Esophagus muscularis mucosa (tissue), 4 donors: ENCODE measurements at places on chromosomes 12 and 14. TPM values are rescaled to one million over a fixed set of nuclear protein-coding genes. Genes with fewer than 3 reads are reported as not detected.

KRT4 gene
- total RNA-seq = 0.17 TPM

PIWIL1 gene
- total RNA-seq = under 0.01 TPM

KCNC2 gene
- not detected for total RNA-seq

CLEC1A gene
- total RNA-seq = 3.9 TPM

CACNA1C gene
- total RNA-seq = 50.3 TPM

LIMA1 gene
- total RNA-seq = 37.9 TPM

MYO1H gene
- total RNA-seq = not detected

FLVCR2 gene
- 2.5 TPM for total RNA-seq

LTBP2 gene
- 88.4 TPM for total RNA-seq

ALDH2 gene
- 278 TPM for total RNA-seq

GIT2 gene
- total RNA-seq = 46.5 TPM

P2RX7 gene
- 3.7 TPM for total RNA-seq

DNA sequence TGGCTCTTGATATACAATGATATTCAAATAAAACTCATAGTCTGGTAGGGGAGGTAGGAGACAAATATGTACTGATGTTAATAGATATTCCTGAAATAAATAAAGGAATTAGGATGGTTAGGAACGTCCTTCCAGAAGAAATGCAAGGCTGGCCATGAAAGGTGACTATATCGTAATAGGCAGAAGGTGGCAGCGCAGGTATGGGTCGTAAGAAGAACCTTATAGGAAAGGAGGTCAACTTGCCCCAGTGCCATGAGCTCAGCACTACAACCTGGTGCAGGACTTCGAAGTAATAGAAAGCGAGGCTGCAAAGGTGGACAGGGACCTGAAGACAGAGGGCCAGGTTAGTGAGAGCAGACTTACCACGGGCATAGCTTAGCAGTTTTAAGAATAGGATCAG, 55.3 kb upstream of the FGD4 start:
- DNase-seq = no peak
- peaks cover 22% of the 10 kb centered on the region for H3K36me3 ChIP-seq
- no peak overlapping the region for H3K4me3 ChIP-seq
- H3K27ac ChIP-seq = no peak overlapping the region

DNA sequence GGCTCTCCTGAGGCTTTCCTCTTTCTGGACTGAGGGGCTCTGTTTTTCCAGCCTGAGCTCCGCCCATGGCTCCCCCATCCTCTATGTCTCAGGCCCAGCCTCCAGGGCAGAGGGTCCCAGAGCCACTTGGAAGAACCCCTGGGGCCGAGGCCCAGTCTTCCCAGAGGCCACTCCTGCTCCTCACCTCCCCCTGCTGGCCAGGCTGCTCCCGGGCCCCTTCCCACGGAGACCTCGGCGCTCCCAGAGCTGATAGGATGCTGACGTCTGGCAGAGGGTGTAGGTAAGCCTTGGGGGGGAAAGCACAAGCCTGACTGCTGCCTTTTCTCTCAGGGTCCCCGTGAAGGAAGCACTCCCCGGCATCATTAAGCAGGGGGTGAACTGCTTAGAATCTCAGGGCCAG, 51.4 kb downstream of the ERH start:
- no peaks in the 10 kb centered on the region for H3K27me3 ChIP-seq
- H3K4me3 ChIP-seq = no peak overlapping the region
- no peaks in the 10 kb centered on the region for H3K36me3 ChIP-seq
- DNase-seq = no peak
- H3K27ac ChIP-seq = no peak overlapping the region

GRCh38 chr12:101694986-101695385, 2.5 kb upstream of the CHPT1 start:
- H3K4me3 ChIP-seq = no peak overlapping the region
- no peaks in the 10 kb centered on the region for H3K36me3 ChIP-seq
- H3K27ac ChIP-seq = no peak overlapping the region

GRCh38 chr12:129002427-129002826, 149.1 kb downstream of the GLT1D1 start:
- no peaks in the 10 kb centered on the region for H3K36me3 ChIP-seq
- H3K27ac ChIP-seq = no peak overlapping the region
- H3K27me3 ChIP-seq = peaks cover 12% of the 10 kb centered on the region
- DNase-seq = no peak
- no peak overlapping the region for H3K4me3 ChIP-seq

- H3K36me3 ChIP-seq = no peaks in the 10 kb centered on the region
- no peaks in the 10 kb centered on the region for H3K27me3 ChIP-seq
- H3K27ac ChIP-seq = no peak overlapping the region
- H3K4me3 ChIP-seq = no peak overlapping the region
- no peak for DNase-seq
- H3K4me1 ChIP-seq = peaks cover 7% of the 10 kb centered on the region
Observed at GRCh38 chr12:92905811-92906554, 23.1 kb downstream of the EEA1 start.

DNA sequence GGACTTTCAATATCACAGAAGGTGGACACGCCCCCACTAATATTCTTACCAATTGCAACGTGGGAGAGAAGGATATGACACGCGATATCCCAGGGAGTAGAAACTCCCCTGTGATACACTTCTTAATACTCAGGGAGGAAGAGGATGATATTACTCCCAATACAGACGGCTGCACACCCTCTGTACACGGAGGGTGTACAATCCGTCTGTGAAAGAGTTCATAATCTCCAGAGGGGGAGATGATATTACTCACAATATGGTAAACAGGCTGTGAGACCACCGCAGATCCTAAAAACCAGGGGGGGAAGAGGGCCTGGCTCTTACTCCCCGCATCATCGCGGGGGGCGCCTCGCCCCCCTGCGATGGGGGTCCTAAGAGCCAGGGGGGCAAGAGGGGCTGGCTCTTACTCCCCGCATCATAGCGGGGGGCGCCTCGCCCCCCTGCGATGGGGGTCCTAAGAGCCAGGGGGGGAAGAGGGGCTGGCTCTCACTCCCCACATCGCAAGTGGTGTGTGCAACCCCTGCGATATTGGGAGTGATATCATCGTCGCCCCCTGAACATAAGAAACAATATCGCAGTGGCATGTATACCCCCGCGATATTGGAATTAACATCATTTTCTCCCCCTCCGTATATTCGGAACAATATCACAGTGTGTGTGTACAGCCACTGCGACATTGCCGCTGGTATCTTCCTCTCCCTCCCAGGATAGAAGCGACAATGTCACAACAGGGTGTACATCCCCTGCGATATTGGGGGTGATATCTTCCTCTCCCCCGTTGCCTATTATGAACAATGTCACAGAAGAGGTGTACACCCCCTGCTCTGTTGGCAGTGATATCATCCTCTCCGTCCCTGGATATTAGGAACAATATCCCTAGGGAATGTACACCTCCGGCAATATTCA, 8.9 kb upstream of the CLEC6A start:
- DNase-seq = no peak
- no peak overlapping the region for H3K27ac ChIP-seq
- no peaks in the 10 kb centered on the region for H3K36me3 ChIP-seq
- no peaks in the 10 kb centered on the region for H3K4me1 ChIP-seq

DNA sequence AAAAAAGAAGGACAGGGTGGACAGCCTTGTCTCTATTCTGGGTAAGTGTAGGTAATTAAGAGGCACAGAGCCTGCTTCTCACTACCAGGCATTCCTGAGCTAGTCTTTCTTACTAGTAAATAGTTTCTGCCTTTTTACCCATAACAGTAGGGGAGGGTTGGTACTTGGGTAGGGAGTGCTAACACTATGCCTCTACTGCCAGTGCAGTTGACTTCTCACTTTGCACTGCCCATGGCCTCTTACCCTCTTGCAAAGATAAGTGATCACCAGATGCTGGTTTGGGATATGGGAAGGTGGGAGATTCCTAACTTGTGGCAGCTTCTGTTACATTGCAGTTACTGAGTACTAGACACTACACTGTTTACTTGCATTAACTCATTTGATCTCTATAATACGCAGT, 11.6 kb downstream of the AHSA1 start:
- no peak overlapping the region for H3K4me3 ChIP-seq
- DNase-seq = no peak
- no peak overlapping the region for H3K27ac ChIP-seq
- peaks cover 54% of the 10 kb centered on the region for H3K36me3 ChIP-seq

DNA sequence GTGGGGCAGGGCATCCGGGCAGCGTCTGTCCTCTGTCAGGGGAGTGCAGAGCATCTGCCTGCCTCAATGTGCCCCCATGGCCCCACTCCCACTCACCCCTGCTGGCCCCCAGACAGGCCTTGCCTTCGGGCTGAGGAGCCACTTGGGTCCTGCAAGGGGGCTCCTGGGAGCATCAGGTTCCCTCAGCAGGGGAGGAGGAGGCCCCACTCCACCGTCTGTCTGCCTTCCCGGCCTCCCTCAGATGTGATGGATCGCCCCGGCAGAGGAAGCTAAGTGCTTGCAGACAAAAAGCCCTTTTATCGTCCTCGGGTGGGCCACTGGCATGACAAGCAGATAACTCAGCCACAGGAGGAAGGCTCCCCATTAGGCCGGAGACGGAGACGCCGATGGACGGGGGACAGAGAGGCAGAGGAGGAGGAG, 35.1 kb downstream of the NCOR2 start:
- H3K4me3 ChIP-seq = no peak overlapping the region
- DNase-seq = no peak
- peaks cover 13% of the 10 kb centered on the region for H3K36me3 ChIP-seq

DNA sequence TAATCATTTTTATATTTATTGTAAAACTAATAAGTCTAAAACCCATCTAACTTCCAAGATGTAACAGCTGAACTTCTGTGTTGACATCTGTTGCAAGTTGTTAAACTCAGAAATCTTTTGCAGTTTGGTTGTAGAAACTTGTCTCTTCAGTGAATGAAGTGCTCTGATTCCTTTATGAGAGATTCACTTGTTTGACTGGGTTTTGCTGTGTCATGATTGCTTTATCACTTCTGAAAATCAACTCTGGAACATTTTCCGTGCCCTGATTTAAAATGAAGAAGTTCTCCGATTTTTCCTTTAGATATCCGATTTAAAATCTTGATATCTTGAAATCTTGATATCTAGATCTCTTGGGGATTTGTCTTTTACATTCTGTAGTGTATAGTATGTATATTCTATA, 65.1 kb downstream of the DIP2B start:
- no peaks in the 10 kb centered on the region for H3K27me3 ChIP-seq
- H3K36me3 ChIP-seq = no peaks in the 10 kb centered on the region
- peak overlapping the region; percentile 25 for H3K27ac ChIP-seq
- H3K4me1 ChIP-seq = peaks cover 56% of the 10 kb centered on the region

GRCh38 chr12:26632756-26633155, 200.2 kb downstream of the ITPR2 start:
- H3K4me3 ChIP-seq = no peak overlapping the region
- H3K36me3 ChIP-seq = peaks cover 2% of the 10 kb centered on the region
- H3K4me1 ChIP-seq = peaks cover 86% of the 10 kb centered on the region
- DNase-seq = no peak

GRCh38 chr12:58681730-58682129, 238.6 kb downstream of the LRIG3 start:
- no peak overlapping the region for H3K27ac ChIP-seq
- H3K36me3 ChIP-seq = no peaks in the 10 kb centered on the region
- no peak for DNase-seq

DNA sequence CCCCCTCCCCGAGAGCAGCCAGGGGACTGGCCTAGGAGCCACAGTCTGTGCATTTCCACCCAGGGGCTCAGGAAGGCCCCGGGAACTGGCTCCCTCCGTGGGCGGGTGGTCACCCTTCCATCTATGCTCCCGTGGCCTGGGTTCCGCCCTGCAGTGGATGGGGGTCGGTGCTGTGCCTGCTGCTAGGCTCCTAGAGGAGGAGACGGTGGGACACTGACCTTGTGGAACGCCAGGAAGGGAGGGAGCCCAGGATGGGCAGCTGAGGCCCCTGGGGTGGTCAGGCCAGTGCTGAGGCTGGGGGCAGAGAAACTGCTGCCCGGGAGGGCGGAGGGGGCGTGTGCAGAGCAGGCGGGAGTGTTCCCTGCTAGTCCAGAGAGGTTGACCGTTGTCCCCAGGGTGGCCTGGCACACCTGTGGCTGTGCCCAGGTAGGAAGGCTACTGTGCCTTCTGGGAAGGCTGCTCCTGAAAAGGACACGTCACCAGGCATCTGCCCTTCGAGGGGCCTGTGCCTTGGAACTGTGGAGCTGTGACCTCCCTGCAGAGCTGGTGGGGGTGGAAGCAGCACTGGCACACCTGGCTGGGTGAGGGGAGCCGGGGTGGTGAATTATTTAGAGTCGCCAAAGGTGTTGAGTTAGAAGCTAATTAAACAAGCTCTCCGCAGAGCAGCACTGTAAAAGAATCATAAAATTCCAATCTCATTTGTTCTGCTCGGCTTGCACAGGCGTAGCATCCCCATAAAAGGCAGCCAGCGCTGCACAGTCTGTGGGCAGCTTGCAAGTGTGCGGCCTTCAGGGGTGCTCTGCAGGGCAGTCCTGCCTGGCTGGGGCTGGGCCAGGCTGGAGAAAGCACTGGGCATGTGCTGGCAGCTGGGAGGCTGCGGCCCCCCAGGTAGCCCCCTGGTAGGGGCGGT, 145.1 kb downstream of the KIF26A start:
- peaks cover 9% of the 10 kb centered on the region for H3K27me3 ChIP-seq
- peaks cover 18% of the 10 kb centered on the region for H3K4me1 ChIP-seq
- H3K27ac ChIP-seq = no peak overlapping the region
- no peaks in the 10 kb centered on the region for H3K36me3 ChIP-seq
- no peak for DNase-seq

DNA sequence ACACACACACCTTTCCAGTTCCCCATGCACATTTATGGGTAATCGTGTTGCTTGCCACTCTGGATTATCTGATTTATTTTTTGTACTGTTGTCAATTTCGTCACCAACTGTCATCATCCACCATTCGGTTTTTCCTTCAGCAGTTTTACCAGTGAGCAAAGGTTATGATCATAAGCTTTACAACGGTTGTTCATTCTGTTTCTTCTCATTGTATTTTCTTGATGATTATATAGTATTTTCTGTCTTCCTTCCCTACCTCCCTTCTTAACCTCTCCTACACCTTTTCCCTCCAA, 680 bp downstream of the NECAP1 start:
- H3K27me3 ChIP-seq = no peaks in the 10 kb centered on the region
- H3K4me1 ChIP-seq = peaks cover 39% of the 10 kb centered on the region
- no peaks in the 10 kb centered on the region for H3K36me3 ChIP-seq
- H3K27ac ChIP-seq = peak overlapping the region; percentile 93

GRCh38 chr12:18595412-18595811, 142.4 kb downstream of the PLCZ1 start:
- H3K4me1 ChIP-seq = no peaks in the 10 kb centered on the region
- no peaks in the 10 kb centered on the region for H3K36me3 ChIP-seq
- H3K4me3 ChIP-seq = no peak overlapping the region
- H3K27me3 ChIP-seq = no peaks in the 10 kb centered on the region
- no peak for DNase-seq

DNA sequence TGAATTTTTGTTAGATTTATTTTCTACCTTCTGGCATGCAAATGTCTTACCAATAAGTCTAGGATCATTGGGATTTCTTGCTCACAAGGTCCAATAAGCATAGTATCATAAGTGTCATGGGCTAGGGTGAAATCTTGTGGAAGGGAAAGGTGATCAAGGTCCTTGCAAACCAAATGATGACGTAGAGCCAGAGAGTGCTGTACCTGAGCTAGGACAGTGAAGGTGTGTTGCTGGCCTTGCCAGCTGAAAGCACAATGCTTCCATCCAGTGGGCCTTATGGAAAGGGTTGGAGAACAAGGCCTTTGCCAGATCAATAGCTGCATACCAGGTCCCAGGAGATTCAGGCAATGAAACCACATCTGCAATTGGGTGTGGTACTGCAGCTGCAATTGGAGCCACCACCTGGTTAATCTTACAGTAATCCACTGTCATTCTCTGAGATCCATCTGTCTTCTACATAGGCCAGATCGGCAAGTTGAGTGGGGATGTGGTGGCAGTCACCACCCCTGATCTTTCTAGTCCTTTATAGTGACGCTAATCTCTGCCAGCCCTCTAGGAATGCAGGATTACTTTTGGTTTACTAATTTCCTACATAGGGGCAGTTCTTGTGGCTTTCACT, 208.9 kb upstream of the MYL2 start:
- H3K27ac ChIP-seq = no peak overlapping the region
- H3K36me3 ChIP-seq = no peaks in the 10 kb centered on the region
- H3K27me3 ChIP-seq = no peaks in the 10 kb centered on the region
- H3K4me3 ChIP-seq = no peak overlapping the region
- no peak for DNase-seq
